ENCODE measurements at places on chromosomes 5 and 9.
A peak's percentile ranks its signal among the peaks of the same experiment; 100 is the strongest.

DNA sequence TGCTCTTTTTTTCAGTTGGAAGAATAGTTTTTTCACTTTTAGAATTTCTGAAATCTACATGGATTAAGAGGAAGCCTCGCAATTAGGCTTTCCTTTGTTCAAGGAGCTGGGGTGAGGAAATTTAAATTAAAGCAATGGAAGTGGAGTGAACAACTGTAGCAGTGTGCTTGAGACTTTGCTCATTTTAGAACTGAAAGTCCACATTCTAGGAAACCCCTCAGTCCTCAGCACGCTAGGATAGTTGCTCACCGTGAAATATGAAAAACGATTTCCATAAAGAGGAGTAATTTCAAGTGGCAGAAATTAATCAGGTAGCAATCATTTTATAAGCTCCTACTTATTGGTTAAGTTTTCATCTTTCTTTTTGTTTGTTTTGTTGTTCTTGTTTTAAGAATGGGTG is 243.0 kb upstream of the ITGA1 start:
- DNase-seq, result no peak

DNA sequence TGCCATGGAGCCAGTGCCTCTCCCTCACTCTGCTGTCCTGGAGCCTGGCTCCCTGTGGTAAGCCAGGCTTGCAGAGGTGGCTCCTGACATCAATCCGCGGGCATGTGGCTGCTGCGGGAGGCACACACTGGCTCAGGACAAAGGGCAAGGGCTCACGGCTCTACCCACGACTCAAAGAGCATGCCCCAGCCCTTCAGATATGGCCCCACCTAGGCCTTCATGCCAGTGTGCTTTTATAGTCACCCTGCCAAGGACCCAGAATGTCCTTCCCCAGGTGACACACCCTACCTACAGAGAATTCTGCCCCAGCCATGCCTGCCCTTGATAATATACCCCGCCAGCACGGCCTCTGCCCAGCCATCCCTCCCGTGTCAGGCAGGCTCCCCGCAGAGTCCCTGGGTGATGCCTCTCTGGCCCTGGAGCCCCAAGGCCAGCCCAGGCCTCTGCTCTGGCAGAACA is 1.6 kb downstream of the MGAT4B start:
- DNase-seq, result no peak

DNA sequence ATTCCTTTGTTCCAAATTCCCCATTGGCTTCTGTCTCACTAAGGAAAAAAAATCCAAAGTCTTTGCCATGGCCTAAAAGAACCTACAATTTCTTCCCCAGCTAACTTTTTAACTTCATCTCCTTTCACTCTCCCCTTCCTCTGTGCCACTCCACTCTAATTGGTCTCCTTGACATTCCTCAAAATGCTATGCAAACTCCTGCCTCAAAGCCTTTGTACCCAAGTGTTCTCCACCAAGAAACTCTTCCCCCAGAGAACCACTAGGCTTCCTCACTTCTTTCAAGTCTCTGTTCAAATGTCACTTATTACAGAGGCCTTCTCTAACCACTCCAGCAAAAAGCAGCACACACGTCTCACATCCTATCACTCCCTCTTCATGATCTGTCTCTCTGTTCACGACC is 91.6 kb upstream of the NR4A3 start:
- DNase-seq, result no peak

- DNase-seq, result no peak
Measured at GRCh38 chr9:68978501-68978900, 35.4 kb downstream of the PRKACG start.

DNA sequence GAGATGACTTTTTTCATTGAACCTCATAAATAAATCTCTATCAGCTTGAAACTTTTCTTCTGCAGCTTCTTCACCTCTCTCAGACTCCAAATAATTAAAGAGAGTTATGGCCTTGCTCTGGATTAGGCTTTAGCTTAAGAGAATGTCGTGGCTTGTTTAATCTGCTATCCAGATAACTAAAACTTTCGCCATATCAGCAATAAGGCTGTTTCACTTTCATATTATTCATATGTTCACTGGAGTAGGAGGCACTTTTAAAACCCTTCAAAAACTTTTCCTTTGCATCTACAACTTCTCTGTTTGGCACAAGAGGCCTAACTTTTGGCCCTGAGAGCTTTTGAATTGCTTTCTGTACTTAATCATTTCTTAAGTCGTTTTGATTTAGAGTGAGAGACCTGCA is 386.9 kb upstream of the FAM174A start:
- no peak for DNase-seq

DNA sequence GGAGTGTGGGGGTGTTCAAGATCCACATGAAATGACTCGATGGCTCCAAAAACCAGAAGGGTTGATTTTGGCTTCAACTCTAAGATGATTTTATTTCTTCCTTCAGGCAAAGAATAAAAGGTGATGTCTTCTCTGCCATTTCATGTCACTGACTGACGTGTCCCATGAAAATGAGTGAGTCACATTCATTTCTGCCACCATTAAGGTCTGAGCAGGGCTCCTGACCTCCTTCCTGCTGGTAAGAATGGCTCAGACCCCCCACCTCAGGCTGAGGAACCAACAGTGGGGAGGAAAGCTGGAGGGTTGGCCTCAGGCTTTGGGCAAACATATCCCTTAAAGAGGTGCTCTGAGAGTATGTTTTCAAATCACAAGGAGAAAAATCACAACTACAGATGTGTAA is 53.9 kb upstream of the ZNF354A start:
- no peak for DNase-seq

GRCh38 chr9:109314011-109314531 is 6.8 kb downstream of the EPB41L4B start:
- DNase-seq, result no peak

DNA sequence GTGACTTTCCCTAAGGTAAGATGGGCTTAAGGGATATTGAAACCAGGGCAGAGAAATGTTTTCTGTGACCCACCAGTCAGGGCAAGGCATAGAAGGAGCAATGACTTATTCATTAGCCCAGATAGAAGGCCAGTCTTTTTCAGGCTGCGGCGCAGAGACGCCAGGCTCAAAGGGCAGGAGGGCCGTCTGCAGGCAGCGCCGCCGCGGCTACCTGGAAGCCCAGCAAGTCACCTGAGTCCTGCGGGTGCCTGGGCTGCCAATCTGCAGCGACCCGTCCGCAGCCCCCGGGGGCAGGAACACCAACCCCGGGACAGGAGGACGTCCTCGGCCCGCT is 322 bp upstream of the SH3GL2 start:
- no peak for DNase-seq

DNA sequence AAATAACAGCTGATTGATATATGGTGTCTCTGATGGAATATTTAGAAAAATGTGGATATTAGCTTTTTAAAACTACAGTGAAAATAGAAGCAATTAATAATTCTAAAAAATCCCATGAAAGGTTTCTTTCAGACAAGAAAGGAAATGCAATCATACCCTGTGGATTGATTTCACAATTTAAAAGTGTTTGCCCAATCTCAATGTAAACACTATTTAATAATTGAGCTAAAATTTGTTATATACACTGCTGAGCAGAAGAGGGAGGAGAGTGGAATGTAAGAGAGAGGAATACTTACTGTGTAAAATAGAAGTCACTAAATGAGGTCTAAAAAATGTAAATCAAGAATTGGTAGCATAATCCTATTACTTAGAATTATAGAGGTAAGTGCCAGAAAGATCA is 76.9 kb downstream of the FEM1C start:
- DNase-seq, result no peak

DNA sequence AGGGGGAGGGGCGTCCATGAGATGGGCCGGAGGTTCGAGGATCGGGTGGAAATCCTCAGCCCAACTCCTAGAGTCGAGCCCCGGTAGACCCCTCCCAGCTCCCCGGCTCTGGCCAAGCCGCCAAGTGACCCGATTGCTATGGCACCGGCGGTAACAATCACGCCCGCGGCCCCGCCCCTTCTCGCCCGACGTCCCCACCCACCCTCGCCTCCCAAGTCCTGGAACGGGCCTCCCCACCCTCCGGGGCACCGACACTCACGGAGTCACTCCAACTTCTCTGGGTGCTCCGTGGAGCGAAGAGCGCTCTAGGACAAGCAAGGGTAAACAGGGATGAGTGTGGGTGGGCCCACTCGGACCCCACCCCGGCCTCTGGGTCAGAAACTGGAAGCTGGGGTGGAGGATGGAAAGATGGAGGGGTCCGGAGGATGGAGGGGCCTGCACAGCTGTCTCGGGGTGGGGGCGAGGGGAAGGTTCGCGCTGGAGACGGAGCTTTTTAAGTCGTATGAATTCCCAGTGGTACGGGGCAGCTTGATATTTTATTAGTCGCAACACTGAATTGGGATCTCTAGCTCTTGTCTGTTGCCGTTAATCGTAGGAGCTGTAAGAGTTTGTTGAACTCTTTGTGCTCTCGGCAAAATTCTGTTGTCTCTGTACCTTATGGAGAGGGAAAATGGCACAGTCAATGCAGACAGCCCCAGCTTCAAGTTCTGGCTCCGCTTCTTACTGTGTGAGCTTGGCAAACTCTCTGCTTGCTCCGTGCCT is at the start of gene SPACA9:
Gene SPACA9, plus strand, starts transcription at position 204 of the 762 bp plus-strand sequence. CDS start 5,050 bp downstream, outside the sequence.
- DNase-seq, result peak; percentile 24

- DNase-seq, result no peak
Measured at GRCh38 chr9:91842358-91843049, 107.5 kb downstream of the ROR2 start.

- DNase-seq, result no peak
Measured at GRCh38 chr9:121720311-121721057, 69.0 kb downstream of the DAB2IP start.

DNA sequence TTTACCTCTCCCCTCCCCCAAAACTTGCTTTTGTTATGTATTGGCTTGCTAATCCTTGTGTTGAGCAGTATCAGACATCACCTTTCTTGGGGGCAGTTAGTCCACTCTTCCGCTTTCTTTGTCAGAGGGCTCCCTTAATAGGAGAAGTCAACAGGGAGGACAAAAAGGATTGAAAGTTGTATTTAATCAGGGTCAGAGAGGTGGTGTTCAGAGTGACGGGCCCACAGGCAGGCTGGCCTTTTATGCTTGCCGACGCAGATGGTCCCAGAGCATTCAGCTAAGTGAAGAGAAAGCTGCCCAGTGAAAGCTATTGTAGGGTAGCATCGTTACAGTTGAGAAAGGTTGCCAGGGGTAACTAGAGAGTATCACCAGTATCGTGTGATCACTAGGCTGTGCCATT is 131.1 kb downstream of the ZCCHC7 start:
- DNase-seq, result no peak

DNA sequence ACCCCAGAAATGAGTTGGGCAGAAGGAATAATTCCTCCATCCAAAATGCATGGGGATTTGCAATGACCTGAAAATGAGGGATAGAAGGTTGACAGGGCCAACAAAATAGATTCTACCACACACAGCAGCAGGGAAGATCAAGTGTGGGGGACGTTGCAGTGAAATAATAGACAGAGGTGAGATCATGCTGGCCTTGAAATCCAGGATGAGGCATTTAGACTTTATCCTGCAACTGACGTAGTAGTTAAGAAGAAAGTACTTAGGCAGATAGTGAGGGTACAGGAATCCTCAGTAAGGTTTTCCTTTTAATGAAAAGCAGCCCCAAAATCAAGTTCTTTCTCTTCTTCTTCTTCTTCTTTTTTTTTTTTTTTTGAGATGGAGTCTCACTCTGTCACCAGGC is 31.6 kb upstream of the TGFBR1 start:
- DNase-seq, result no peak

DNA sequence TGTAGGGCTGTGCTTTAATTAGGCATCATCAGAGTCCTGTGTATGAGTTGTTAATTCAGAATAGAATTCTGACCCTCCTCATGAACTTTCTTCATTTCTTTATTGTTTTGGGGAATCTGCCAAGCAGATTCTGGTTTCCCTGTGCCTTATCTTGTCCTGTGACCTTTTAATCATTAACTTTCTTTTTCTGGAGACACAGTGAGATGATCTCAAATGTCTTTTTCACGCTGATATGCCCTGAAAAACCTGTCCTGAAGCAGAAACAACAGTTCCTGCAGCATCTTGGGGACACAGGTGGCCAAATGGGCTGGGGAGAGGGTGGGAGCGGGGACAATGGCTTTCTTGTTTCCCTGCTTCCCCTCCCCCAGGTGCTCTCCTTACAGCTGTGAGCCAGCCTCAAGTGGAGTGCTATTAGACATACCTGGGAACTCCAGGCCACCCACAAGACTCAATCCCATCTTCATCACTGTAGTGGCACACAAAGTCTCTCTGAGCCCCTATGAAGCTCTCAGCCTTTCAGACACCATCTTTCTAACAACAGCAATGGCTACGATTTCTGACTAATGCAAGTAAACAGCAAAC is 213.8 kb downstream of the ATP10B start:
- no peak for DNase-seq

DNA sequence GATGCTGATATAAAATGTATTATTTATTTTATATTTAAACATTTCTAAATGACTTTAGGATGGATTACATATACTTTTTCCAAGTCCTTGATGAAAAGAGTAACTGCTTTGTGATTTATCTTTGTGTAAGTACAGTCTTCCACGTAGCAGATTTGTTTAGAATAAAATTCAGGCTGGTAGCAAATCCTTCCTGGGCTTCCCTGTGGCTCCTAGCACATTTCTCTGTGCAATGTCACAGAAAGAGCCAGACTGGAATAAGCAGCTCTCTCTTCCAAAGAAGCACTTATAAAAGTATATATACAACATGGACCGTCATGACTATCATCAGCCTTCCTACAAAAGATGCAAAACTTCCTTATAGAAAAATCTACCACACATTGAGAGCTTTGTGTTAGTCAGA is 388.6 kb downstream of the ACTL7B start:
- no peak for DNase-seq

DNA sequence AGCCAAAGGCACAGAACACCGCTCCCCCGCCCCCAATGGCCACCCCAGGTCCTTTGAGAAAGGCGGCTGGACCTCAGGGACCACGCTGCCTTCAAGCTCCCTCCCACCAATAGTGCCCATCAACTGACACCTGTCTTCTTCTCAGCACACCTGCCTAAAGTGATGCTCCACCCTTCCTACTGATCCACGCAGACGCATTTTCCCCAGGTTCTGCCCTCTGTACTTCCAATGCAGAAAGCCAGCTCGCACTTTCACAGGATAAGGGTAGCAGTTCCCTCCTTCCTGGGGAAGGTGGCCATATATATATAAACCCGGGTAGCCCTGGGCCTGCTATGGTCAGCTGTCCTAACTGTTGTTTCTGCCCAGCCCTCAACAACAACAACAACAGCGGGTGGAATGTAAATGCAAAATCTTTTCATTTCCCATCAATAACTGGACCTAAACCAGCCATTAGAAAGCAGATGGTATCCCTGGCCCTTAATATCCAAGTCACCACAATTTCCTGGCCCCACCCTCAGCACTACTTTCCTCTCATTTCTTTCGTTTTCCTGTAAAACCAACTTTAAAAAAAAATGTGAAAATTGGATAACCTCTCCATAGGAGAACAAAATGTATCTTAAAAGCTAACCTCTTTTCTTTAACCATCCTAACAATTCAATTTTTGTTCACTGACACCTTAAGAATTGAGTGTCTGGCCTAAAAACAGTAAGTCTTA is 1.7 kb downstream of the GOLM1 start:
- no peak for DNase-seq

- no peak for DNase-seq
Measured at GRCh38 chr9:14111696-14112095, 202.2 kb downstream of the NFIB start.

DNA sequence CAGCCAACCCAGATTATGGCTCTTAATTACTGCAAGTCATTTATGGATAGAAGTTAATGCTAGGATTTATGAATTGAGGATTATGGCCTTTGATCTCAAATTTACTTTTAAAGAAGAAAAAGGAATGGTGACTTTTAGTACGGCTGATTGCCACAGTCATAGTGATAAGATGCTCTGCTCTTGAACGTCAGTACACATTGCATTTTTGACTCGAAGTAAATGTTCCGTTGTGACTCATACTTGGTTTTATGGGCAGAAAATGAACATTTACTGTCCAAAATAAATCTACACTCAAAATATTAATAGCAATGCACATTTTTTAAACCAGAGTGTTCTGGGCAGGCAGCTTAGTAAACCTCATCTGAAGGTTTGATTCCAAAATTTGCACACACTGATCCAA is 830 bp downstream of the ADAMTSL1 start:
- DNase-seq, result no peak
